ENCODE measurements at places on chromosomes 1 and 21. TPM values are rescaled to one million over a fixed set of nuclear protein-coding genes. Genes with fewer than 3 reads are reported as not detected.

Gene ITLN2
- not detected for total RNA-seq

Gene FYB2
- total RNA-seq: not detected

Gene ALX3
- total RNA-seq: not detected

Gene UBL4B
- total RNA-seq: 0.09 TPM

Gene MAB21L3
- total RNA-seq: under 0.01 TPM

Gene AIRE
- total RNA-seq: not detected

Gene DNM3
- 0.94 TPM for total RNA-seq

Gene LGR6
- not detected for total RNA-seq

Gene IRF6
- 0.63 TPM for total RNA-seq

Gene ISG15
- 95.7 TPM for total RNA-seq

Gene PRKAA2
- total RNA-seq: 1.1 TPM

Data from bronchial smooth muscle cell (primary cell).